Amniotic stem cell (primary cell): ENCODE measurements at places on chromosomes 2 and 18.

DNA sequence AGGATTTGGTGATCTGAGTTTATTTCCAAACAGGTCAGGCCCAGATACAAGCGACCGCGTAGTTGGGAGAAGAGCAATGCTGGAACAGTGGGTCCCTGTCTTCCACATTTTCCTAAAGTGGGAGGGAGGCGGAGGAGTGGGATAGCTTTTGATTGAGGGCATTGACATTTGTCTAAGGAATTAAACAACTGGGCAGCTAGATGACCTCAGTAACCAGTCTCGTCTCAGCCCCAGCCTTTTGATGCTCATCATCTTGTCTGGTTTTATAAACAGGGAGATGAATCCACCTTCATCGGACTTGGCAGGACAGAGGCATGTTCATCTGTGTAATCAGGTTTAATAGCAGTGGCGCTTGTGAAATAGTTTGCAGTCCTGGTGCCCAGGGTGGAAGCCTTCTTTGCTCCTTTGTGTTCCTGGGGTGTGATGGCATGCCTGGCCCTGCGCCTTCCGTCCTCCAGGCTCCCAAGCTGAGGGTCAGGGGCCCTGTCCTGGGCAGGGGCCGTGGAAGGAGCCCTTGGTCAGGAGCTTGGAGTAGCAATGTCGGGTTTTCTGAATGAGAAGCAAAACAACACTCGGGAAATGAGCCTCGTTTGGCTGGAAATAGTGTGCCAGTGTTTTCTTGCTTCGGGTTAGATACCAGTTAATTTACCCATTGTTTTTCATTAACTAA lies 193.8 kb downstream of the FAM210A start:
- no peak for DNase-seq

DNA sequence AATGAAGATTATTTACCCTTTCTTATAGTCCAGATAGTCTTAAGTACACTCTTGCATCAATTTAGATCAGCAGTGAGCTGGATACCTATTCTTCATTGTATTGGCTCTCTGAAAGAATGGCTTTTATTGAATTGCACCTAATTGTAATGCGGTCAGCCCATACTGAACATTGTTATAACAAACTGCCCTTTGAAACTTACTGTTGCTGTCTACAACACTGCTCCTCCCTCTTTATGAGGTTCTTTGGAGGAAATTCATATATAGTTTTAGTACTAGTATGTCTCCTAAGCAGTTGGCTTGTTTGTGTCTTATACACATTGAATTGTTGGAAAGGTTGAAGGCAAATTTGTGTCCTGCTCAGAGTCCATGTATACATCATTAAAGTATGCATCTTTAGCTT lies 66.5 kb upstream of the UGP2 start:
- no peak for DNase-seq

DNA sequence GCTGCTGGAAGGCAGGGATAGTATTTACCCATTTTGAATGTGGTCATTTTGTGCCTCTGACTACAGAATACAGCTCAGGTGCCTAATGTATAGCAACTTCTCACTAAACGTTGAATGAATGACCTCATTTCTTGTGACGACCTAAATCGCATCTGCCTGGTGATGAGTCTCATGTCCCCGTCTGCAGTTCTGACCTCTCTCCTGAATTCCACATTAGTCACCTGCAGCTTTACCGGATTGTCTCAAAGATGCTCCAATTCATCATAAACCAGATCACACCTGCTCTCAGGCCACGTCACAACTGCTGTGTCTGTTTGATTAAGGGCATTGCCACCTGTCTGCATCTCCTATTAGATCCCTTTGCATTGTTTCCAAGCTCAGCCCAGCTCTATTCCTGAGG lies 133.6 kb upstream of the MYT1L start:
- DNase-seq: no peak

- DNase-seq: no peak
Observed at GRCh38 chr2:147086715-147087114, 758.1 kb upstream of the ACVR2A start.

GRCh38 chr2:77443076-77443475 lies 79.1 kb downstream of the LRRTM4 start:
- no peak for DNase-seq

- DNase-seq: no peak
Observed at GRCh38 chr2:177610813-177611212, 218.2 kb downstream of the AGPS start.

DNA sequence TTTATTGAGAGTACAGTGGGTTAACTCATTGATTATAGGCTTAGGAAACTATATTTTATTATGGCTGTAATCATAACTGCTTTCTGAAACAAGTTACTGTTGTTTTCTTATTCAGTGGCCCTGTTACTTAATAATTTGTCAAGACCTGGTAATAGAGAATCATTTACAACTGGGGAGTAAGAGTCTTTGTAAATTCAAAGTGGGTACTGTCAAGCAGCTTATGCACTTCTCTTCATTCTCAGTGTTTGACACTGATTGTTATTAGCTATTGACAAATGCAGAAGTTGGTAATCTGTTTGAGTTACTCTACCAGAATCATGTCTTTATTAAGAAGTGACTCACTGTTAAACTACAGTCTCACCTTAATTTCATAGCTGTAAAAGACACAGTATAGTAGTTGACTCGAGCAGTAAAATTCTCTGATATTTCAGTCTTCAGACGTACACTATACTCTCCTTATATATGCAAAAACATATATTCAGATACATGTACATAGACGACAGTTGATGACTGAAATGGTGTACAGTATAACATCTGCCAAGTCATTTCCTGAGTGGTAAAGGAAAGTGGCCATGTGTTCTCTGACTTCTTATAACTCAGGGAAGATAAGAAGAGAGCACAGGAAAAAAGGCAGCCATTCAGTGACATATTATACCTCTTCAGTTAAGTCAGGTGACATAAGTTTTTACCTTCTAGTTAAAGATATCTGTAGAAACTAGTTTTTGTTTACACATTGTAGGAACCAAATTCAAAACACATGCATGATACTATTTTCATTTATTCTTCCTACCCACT lies 36.0 kb upstream of the TTC27 start:
- no peak for DNase-seq

- no peak for DNase-seq
Observed at GRCh38 chr2:37638973-37639372, 32.5 kb downstream of the CDC42EP3 start.

DNA sequence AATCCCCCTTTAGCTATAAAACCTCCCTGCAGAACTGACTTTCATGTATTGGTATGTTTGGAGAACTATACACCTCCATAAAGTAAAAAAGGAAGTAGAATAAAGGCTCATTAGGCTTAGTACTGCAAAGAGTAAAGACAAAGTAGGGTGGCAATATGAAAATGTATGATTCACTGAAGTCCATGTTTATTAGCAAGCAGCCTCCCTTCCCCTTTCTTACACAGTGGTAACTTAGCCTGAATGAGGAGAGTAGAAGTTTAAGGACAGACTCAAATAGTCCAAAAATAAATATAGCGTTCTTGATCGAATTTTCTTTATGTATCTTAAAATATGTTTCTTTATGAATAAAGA lies 1.5 kb downstream of the ZNF804A start:
- DNase-seq: no peak

- no peak for DNase-seq
Observed at GRCh38 chr2:233593201-233593600, 24.2 kb upstream of the UGT1A8 start.

DNA sequence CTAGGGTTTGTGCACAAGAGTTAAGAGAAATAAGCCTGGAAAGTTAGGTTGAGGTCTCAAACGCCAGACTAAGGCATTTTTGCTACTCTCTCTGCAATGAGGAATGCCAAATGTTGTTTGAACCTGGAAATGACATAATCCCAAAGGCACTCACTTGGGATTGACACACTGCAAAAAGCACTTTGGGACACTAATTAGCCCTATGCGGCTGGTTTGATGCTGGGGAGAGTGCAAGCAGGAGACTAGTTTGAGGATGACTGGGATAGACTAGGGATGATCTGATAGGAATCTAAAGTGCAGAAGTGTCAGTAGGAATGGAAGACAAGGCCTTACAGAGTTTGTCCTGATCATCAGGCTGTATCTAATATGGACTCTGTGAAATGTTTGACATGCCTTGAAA lies 469.0 kb downstream of the SLC4A3 start:
- no peak for DNase-seq

- DNase-seq: no peak
Observed at GRCh38 chr2:239803102-239803765, 221.9 kb downstream of the NDUFA10 start.
